ENCODE measurements at places on chromosomes 12 and 14. TPM values are rescaled to one million over a fixed set of nuclear protein-coding genes. Genes with fewer than 3 reads are reported as not detected.

CLEC1B gene
- total RNA-seq, result not detected

FRS2 gene
- total RNA-seq, result 95.2 TPM

CALCOCO1 gene
- 85.4 TPM for total RNA-seq

RNASE1 gene
- total RNA-seq, result 139 TPM

IL25 gene
- not detected for total RNA-seq

LALBA gene
- total RNA-seq, result not detected

SERPINA10 gene
- not detected for total RNA-seq

GLI1 gene
- total RNA-seq, result 11.5 TPM

USP44 gene
- 0.42 TPM for total RNA-seq

OR6C74 gene
- total RNA-seq, result not detected

ABCC9 gene
- total RNA-seq, result 75.2 TPM

RNFT2 gene
- total RNA-seq, result 1.1 TPM

EXOC3L4 gene
- 0.79 TPM for total RNA-seq

SDR9C7 gene
- total RNA-seq, result not detected

HOXC5 gene
- total RNA-seq, result 0.42 TPM

CELA1 gene
- total RNA-seq, result not detected

Data from urinary bladder (tissue), 4 donors.